ENCODE measurements at places on chromosomes 6 and 20.

GRCh38 chr6:18171871-18172270 is 16.6 kb downstream of the KDM1B start:
- no peak for DNase-seq

DNA sequence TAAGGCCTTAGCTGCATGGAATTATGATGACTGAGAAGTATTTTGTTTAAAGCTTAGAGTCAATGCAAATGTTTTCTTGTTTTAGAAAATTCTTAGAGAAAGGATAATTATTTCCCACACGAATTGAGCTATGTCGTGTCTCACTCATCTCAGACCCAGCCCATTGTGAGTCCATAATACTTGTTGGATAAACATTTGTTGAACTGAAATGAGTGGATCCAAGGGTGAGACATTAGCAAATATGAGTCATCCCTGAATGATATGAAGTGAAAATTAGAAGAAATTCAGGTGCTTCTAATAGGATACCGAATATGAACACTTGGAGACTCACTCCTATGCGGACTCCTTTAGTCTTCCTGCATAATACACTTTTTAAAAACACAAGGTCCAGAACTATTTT is 41.6 kb upstream of the ARMC2 start:
- no peak for DNase-seq

- no peak for DNase-seq
Measured at GRCh38 chr20:17491488-17491887, 39.7 kb downstream of the BFSP1 start.

- DNase-seq, result no peak
Measured at GRCh38 chr6:138873191-138873590, 77.3 kb downstream of the ECT2L start.

- DNase-seq, result no peak
Measured at GRCh38 chr20:25218492-25218891, 23.0 kb downstream of the ENTPD6 start.

- DNase-seq, result no peak
Measured at GRCh38 chr6:27452496-27452897, 20.4 kb downstream of the ZNF184 start.

GRCh38 chr6:17485181-17485580 is 91.8 kb downstream of the CAP2 start:
- no peak for DNase-seq

DNA sequence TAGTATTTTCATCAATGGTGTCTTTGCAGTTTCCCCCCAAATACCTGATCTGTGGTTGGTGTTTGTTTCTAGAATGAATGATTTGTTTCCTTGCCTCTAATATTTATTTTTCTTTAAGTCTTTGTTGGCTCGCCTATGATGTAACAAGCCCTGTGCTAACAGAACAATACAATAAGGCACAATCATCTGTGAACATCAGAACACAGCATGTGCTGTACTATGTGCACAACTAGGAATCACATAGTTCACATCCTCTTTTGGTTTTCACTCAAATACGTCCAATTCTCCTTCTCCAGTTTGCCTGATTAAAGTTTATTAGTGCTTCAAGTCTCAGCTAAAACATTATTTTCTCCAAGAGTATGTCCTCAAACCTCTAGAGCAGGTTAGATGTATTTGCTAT is 613.1 kb downstream of the EPHA7 start:
- DNase-seq, result no peak

DNA sequence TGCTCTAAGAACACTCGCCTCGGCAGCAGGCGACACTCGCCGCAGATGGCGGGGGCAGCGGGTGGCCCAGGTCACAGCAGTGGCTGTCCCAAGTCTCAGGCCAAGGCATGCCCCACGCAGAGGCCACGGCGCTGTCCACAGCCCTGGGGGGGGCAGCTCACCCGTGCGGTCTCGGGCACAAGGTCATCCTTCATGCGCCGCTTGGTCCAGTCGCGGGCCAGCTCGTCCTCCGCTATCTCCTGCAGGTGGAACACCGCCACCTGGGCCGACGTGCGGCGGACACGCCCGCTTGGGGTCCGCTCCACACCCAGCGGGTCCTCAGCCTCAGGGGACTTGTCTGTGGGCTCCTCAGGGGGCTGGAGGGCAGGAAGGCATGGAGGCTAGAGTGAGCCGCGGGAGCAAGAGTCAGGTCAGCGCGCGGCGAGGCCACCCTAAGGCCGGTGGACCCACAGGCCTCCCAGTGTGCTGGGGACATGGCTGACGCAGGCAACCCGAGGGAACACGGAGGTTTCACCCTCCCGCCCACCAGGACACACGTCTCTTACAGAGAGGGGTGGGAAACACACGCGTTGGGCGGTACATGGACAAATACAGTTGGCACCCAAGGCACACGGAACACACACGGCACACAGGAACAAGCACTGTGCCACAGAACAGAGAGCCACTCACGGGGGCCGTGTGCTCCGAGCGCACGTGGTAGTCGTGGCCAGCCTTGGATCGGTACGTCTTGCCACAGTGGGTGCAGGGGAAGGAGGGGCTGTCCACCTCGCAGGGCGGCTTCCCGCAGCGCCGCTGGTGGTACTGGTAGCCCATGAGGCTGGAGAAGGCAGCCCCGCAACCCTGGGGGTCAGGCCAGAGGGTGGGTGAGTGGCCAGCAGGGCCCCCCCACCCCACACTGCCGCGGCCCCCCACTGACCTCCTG is 6.5 kb upstream of the UCKL1 start:
- DNase-seq, result no peak

- DNase-seq, result no peak
Measured at GRCh38 chr6:91487696-91488392, 901.0 kb upstream of the MAP3K7 start.

DNA sequence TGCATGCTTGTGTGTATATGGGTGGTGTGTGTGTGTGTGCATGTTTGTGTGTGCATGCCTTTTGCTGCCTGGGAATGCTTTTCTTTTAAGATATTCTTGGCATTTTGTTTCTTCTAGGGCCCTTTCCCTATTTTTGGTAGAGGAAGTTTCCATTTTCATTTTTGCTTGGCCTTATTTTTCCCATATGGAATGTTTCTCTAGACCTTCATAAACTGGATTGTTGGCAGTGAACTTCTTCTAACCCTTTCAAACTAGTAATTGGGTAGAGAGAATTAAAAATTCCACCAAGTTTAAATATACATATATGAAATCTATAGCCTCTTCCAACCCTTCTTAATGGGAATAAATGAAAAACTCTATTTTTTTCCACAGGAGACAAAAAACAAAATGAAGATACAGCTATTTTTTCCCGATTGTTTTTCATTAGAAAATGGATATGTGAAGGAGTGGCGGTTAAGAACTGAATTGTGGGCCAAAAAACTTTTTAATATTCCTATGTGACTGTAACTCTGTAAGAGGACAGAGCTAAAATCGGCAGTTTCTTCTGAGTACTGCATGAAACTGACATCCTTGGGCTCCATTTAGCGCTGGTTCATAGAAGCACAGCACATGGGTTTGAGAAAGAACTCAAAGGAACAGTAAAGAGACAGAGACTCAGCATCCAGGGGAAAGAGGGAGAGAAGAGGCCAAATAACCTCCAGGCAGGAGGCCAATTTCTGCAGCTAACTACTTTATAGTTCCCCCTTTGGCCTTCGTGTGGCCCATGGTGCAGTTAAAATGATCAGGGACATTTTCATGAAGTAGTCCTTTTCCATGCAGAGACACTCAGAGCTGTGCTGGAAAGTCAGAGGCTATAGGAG is 102.1 kb downstream of the TMEM170B start:
- DNase-seq, result no peak

- no peak for DNase-seq
Measured at GRCh38 chr6:90695316-90695715, 108.4 kb upstream of the MAP3K7 start.

DNA sequence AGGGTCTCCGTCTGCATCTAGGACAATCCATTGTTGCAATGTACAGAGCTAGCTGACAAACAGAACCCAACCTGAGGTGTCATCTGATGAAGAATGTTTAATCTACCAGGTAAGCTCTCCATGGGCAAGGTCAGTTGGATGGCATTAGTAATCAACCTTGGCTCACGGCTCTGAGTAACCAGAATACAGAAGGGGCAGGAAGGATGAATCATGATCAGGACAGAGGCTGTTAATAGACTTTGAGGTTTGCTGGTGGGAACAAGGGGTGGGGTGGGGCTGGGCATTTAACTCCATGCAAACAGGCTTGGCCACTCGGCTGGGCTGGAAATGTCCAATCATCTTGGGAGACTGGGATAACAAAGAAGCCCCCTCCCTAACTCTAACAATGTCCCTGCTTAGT is 77.1 kb upstream of the MRPS10 start:
- DNase-seq, result no peak

GRCh38 chr20:4297127-4297826 is 281.9 kb upstream of the RNF24 start:
- DNase-seq, result no peak

DNA sequence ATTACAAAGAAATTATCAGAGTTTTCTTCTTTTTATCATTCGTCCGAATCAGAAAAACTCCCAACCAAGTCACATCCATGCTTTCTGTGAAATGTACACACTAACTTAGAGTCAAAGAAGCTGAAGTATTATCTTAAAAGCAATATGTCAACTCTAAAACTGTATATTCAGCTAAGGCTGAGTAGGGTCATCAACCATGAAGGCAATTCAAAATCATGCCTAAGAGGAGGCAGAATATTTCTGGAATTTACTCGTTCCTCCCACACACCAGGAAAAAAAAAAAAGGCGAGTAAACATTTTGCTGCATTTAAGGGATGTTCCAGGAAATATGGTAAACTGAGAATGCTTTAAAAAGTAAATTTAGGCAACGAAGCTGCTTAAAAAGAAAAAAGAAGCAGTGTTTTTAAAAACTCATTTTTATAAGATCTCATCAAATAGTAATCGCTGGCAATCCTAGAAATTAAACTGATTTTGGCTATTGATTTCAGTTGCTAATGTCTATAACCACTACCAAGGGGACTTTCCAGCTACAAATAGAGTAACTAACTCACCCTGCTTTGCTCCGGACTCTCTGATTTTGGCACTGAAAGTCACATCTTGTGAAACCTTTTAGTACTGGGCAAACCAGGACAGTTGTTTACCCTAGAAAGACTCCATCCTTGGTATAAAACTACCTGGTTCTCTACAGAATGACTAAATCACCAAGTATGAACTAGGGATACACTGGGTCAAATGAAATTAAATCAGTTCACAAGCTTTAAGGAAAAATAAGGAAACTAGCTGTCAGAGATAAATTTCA is 82.8 kb downstream of the MBOAT1 start:
- DNase-seq, result no peak

DNA sequence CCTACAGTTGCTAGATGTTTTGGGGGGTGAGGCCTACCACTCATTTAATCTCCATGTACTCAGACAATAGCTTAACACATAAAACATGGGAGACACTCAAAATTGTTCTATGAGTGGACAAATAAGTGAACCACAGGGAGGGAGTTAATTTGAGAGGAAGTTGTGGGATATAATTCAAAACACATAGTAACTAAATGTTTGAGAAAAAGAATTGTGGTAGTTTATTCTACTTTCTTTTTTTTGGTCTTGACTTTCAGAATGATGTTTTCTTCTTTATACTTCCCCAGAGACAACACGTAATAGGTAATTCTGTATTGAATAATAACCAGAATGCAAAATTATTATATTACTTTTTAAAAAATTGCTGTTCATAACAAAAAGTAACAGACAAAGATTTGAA is 453.8 kb downstream of the RFPL4B start:
- DNase-seq, result no peak

- DNase-seq, result no peak
Measured at GRCh38 chr6:41687501-41688175, 47.8 kb downstream of the TFEB start.

DNA sequence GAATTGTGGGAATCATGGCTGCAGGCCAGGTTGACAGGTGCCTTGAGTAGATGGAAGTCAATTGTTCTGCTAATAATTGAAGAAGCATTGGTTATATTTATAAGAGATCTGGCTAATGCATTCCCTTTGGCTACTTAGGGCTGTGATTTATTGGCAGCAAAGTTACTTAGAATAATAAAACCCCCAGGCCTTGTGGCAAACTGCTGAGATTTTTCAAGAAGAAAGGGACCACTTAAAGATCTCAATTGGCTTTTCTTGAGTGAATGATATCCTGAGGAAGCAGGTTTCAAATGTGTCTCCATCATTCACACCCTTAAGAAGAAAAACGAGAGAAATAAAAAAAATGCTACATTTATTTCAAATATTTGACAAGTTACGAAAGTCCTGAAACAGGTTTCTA is 27.4 kb downstream of the DDO start:
- no peak for DNase-seq

GRCh38 chr6:166872531-166873009 is 83.8 kb downstream of the RNASET2 start:
- DNase-seq, result no peak

DNA sequence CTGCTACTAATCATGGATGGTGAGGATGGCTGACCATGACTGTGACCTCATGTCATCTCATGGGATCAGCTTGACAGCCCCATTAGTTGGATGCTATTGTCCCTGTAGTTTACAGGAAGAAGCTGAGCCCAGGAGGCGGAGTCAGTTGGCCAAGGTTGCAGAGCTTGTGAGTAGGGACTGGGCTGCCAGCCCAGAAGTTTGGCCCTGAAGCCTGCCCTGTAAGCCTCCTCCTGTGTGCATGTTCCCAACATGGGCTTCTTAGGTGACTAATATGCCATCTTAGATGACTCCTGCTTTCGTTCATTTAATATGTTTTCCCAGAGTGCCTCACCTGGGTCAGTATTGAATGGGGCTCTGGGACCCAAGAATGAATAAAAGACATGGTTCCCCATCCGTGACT is 6.9 kb downstream of the EDN3 start:
- DNase-seq, result no peak

DNA sequence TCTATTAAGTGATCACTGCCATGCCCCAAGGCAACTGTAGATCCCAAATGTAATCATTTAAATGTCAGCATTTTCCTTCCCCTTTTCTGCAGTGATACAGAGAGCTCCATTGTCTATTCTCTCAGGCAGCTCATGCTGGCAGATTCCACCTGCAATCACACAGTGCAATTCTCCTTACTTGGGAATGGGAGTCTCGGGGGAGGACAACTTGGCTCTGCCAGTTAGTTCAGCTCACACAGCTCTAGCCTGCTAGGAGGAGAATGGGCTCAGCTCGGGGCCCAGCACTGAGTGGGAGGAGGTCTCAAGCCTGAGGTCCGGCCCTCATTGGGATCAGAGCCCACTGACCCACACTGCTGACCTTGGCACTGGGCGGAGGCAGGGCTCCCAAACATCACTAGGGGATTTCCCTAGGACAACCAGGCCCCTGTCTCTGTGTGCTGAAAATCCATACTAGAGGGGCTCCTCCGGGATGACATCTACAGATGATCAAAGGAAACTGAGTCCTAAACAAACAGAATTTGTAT is 109.2 kb upstream of the ASF1A start:
- DNase-seq, result no peak

GRCh38 chr20:63497946-63498935 is 642 bp downstream of the EEF1A2 start:
- no peak for DNase-seq
